ENCODE measurements at places on chromosomes 11 and 22.

- DNase-seq = peak; percentile 40
Measured at GRCh38 chr11:69382131-69383128, 88.5 kb downstream of the MYEOV start.

- DNase-seq = no peak
Measured at GRCh38 chr11:69700278-69701140, 3.3 kb downstream of the FGF19 start.

- no peak for DNase-seq
Measured at GRCh38 chr11:112025707-112026106, 499 bp downstream of the DLAT start.

GRCh38 chr11:79019975-79020374 is 420.9 kb downstream of the TENM4 start:
- no peak for DNase-seq
